ENCODE measurements at places on chromosomes 11 and 22.

DNA sequence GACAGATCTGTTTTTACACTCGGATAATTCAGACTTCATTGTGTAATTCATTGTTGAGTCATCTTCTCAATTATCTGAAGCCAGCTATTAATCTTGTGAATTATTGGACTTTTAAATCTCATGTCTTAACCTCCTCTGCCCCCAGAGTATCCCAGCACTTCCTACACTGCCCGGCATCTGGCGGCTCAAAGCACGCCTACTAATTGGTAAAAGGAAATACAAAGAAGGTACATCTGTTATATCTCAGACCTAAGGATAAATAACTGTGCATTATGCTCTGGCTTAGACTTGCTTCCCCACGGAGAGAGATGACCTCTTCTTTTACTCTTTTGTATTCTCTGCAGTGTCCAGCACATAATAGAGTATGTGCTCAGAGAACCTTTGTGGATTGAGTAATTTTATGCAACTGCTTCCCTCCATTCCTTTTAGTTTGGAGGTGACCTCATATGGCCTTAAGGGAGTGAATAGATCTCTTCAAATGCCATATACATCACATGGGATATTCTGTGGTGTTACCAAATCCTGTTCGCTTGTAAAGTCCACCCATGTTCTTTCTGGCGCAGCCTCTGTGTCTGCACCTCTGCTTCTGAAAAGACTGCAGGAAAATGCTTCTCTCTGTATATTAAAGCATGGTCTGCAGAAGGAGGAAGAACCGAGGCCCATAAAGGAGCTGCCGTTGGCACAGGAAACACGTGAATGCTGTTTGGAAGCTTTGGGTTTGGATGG is 125.6 kb upstream of the SORL1-AS1 start:
- no peak for DNase-seq

DNA sequence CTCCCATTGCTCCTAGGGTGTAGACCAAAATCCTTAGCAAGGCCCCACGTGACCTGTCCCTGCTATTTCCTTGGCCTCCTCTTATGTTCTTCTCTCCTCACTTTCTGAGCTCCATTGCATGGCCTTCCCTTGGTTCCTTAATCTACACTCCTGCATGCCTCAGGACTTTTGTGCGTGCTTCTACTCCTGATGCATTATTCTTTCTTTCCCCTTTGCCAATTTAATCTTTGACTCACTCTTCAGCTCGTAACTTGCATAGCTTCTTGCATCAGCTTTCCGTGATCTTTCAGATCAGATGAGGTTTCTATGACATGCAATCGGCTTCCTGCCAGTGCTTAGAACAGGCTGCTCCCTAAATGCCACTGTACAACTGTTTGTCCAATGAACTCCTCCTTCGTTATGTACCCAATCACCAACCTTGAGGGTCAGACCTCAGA is 261.6 kb upstream of the CADM1 start:
- no peak for DNase-seq

GRCh38 chr11:102309621-102310541 is 7.4 kb upstream of the BIRC3 start:
- DNase-seq, result no peak

GRCh38 chr22:26374391-26375026 is 54.6 kb upstream of the ASPHD2 start:
- DNase-seq, result no peak

GRCh38 chr11:128776424-128777284 is 82.8 kb downstream of the FLI1 start:
- DNase-seq, result peak; percentile 37

GRCh38 chr11:62193952-62194351 is 3.9 kb downstream of the SCGB1D1 start:
- no peak for DNase-seq

DNA sequence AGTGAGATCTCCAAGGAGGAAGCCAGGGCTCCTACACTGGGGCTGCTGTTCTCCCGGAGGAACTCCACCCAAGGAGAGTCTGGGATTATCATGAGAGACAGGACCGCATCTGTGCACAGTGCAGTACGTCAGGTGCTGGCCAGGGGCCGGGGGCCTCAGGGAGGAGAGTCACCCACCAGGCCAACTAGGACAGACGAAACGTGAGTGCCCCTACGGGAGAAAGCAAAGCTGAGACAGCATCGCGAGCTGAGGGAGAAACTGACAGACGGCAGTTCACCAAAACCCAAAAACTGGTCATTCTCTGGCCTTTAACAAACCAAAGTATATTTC is 273.4 kb downstream of the BRD1 start:
- DNase-seq, result no peak

DNA sequence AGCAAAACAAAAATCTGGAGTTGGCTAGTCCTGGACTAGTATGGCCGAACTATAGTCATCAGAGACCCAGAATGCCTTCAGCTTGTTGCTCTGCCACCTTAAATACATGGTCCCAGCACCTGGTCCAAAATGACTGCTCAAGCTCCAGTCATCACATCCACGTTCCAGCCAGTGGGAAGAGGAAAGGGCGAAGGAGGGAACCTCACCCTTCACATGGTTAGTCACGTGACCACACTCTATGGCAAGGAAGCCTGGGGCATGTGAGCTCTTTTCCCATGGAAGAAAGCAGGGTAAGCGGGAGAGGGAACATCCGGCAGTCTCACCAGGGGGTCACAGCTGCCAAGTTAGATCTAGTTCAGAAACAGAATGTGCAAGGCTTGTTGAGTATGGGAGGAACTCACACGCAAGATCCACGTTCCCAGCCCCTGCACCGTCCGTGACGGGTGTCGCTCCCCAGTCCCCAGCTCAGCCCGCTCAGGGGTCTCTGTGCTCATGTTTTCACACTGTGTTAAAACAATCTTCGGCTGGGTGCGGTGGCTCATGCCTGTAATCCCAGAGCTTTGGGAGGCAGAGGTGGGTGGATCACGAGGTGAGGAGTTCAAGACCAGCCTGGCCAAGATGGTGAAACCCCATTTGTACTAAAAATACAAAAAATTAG is 1.9 kb upstream of the ANO9 start:
- no peak for DNase-seq

DNA sequence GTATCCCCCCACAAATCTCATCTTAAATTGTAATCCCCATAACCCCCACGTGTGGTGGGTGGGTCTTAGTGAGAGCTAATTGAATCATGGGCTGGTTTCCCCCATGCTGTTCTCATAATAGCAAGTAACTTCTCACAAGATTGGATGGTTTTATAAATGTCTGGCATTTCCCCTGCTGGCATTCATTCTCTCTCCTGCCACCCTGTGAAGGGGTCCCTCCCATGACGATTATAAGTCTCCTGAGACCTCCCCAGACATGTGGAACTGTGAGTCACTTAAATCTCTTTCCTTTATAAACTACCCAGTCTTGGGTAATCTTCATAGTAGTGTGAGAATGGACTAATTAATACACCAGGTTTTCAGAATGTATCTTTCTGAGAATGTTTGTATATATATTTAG is 1159.4 kb downstream of the FAM181B start:
- DNase-seq, result no peak

DNA sequence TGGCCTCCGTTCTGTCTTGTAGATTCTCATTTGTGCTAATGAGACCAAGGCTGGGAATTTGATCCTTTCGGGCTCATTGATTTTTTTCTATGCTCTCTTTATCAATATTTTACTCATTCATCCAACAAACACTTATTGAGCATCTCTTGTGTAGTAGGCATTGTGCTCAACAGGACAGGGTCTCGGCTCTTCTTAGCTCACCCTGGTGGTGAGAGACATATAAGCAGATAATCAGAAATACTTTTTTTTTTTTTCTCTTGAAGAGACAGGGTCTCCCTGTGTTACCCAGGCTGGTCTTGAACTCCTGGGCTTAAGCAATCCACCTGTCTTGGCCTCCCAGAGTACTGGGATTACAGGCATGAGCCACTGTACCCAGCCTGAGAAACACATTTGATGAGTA is 48.0 kb upstream of the SLC5A1 start:
- DNase-seq, result no peak

GRCh38 chr11:106032861-106033260 is 10.8 kb upstream of the MSANTD4 start:
- DNase-seq, result no peak

GRCh38 chr11:62172294-62172693 is 17.7 kb upstream of the SCGB1D1 start:
- DNase-seq, result no peak

DNA sequence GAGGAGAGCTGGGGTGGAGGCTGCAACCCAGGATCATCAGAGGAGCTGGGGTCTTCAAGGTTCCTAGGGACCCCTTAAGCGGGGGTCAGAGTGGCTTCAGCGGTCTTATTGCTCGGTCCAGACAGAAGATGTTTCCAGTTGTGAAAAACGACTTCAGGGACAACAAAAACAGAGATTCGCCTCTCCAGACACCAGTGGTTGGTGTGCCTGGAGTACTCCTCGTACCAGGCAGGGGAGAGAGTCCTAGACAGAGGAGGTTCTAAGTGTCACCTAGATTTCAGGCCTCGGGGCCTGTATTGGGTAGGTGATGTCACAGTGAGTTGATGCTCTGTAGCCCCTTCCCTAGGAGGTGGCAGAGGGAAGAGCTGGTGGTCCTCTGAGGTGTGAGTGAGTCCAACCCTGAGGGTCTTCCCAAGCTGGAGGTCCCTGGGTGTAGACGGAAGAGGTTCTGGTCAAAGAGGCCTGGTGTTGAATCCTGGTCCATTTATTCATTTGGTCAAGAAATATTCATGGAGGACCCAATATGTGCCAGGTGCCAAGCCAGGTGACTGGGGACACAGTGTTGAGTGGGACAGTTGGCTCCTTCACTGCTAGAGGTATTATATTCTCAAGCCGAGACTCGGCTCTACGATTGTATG is 4.4 kb upstream of the IGLL5 start:
- no peak for DNase-seq

DNA sequence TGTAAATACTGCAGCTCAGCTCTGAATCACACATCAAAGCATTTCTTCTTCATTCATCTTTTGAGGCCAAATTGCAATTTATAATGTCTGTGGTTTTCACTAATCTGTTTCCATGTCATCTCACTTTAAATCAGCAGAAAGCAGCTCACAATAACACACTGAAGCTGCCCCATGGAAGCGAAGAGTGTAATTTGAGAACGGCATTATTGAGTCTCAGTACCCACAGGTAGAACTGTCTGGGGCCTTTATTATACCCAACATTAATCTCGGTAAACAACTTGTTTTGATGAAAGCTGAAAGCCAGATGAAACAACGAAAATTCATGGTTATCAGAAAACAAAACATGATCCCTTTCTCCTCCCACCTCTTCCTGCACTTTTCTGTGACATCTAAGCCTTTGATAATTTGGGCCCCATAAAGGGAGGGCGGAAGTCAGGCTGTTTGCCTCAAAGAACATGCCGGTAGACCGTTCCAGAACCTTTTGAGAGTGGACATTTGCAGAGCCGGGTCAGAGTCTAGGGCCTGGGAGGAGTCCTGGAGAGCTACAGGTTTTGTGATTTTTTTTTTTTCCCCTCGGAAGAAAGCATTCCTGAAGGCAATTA is 68.2 kb upstream of the SESN3 start:
- no peak for DNase-seq

- no peak for DNase-seq
These were observed 814.6 kb downstream of the DLG2 start for GRCh38 chr11:84812471-84812969.

DNA sequence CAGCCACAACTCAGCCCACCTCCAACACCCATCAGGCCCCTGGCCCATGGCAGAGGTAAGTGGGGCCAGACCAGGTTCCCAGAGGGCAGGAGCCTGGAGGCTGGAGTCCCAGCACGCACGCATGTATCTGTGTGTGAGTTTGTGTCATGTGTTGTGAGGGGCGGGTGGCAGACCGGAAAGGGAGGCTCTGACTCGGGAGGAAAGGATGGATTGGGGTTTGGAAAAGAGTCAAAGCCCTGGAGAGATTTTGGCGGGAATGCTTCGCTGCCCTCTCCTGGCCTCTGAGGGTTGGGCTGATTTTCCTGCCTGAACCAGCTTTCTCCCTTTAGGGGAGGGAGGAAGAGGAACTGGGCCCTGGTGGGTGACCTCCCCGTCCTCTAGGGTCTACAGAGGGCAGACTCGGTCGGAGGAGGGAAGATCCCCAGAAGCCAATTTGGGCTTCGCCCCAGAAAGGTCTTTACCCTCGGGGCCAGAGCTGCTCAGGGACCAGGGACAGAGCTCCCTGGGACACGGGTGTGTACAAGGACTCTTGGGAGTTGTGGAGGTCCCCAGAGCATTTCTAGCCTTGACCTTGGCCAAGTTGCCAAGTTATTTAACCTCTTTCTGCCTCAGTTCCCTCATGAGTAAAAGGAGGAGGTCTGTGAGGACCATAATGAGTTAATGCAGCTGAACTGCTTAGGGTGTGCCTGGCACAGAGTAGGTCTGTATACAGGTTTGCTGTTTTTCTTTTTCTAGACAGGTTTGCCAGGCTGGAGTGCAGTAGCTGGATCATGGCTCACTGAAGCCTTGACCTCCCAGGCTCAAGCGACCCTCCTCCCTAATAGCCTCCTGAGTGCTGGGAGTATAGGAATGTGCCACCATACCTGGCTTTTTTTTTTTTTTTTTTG is 6.9 kb downstream of the C11orf68 start:
- peak; percentile 75 for DNase-seq

- no peak for DNase-seq
These were observed 21.2 kb upstream of the TP53AIP1 start for GRCh38 chr11:128963744-128964325.

DNA sequence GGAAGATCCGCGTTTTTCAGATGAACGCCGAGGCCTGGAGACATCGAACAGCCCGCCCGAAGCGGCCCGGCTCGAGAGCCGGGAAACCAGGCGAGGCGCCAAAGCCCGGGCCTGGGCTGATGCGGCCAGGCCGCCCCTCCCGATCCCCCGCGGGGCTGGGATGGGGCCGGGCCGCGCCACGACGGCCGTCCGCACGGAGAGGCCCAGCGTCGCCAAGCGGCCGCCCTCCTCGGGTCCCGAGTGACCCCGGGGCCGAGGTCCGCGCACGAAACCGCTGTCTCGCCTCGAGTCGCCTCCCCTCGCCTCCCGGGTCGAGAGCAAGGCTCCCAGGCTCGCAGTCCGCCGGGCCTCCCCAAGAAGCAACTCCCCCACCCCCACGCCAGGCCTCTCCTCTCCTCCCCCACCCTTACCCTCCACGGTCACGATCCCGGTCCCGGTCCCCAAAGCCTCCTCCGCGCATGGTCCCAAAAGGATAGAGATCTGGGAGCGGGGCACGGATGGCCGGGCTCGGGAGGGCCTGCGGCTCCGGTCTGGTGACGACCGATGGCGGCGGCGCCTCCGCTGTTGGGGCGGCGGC is 482 bp downstream of the DDX17 start:
- DNase-seq, result peak; percentile 56

DNA sequence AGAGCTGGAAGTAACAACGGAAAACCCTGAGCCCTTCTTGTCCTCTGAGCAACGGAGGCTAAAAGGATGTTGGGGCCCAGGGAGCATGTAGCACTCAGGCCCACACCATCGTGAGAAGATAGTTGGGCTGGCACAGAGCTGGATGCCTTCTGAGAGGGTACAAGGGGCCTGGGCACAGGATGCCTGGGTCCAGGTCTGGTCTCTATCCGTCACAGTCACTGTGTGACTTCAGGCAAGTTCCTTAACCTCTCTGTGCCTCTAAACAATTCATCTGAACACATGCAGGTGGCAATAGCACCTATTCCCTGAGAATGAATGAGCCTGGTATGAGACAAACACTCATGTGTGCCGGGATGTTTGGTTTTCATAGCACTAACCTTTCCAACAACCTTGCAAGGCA is 29.2 kb downstream of the MB start:
- DNase-seq, result no peak

- DNase-seq, result no peak
These were observed 18.2 kb downstream of the CELF1 start for GRCh38 chr11:47534704-47535251.

GRCh38 chr22:32407936-32408335 is 4.1 kb downstream of the RTCB start:
- DNase-seq, result no peak
